ENCODE measurements at places on chromosomes 3 and 15.

- peaks cover 3% of the 10 kb centered on the region for H3K4me1 ChIP-seq
Measured at GRCh38 chr3:123396171-123397049, 52.5 kb downstream of the ADCY5 start.

- H3K4me3 ChIP-seq, result no peak overlapping the region
- H3K27ac ChIP-seq, result no peak overlapping the region
- DNase-seq, result no peak
- peaks cover 7% of the 10 kb centered on the region for H3K36me3 ChIP-seq
- H3K27me3 ChIP-seq, result no peaks in the 10 kb centered on the region
Measured at GRCh38 chr3:31985831-31986230, 4.3 kb downstream of the ZNF860 start.

GRCh38 chr15:34147371-34148140 is 45.7 kb downstream of the PGBD4 start:
- H3K27me3 ChIP-seq, result no peaks in the 10 kb centered on the region
- H3K4me3 ChIP-seq, result no peak overlapping the region
- no peak for DNase-seq
- H3K36me3 ChIP-seq, result peaks cover 29% of the 10 kb centered on the region
- no peaks in the 10 kb centered on the region for H3K4me1 ChIP-seq

- H3K36me3 ChIP-seq, result no peaks in the 10 kb centered on the region
- no peak overlapping the region for H3K27ac ChIP-seq
- H3K27me3 ChIP-seq, result no peaks in the 10 kb centered on the region
- peak; percentile 57 for DNase-seq
Measured at GRCh38 chr3:127063916-127064315, 81.0 kb downstream of the PLXNA1 start.

GRCh38 chr3:18868911-18869689 is 279.2 kb upstream of the KCNH8 start:
- DNase-seq, result no peak
- no peaks in the 10 kb centered on the region for H3K4me1 ChIP-seq
- no peak overlapping the region for H3K4me3 ChIP-seq
- H3K27me3 ChIP-seq, result no peaks in the 10 kb centered on the region

DNA sequence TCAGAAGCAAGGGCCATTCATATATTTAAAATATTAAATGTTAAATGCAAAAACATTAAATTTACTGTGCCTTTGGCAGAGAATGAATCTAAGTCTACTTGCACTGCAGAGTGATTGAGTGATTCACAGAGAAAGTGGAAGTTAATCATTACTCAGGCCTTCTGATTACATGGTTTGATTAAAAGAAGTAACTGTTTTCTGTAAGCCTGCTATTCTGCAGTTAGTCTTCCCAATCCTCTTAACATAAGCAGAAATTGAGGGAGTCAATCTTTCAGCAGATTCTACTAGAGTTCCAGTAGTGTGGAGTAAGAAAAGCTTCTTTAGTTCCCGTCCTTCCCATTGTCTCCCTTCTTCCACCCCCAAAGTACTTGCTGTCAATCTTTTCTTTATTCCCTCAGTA is 1.5 kb downstream of the NLGN1 start:
- no peaks in the 10 kb centered on the region for H3K36me3 ChIP-seq
- H3K27me3 ChIP-seq, result peaks cover 8% of the 10 kb centered on the region
- H3K4me3 ChIP-seq, result no peak overlapping the region
- no peak for DNase-seq
- peaks cover 2% of the 10 kb centered on the region for H3K4me1 ChIP-seq
- H3K27ac ChIP-seq, result no peak overlapping the region

GRCh38 chr3:189637750-189638149 is 6.6 kb downstream of the TP63 start:
- H3K4me1 ChIP-seq, result no peaks in the 10 kb centered on the region
- no peak overlapping the region for H3K4me3 ChIP-seq
- H3K27ac ChIP-seq, result no peak overlapping the region
- DNase-seq, result no peak
- no peaks in the 10 kb centered on the region for H3K27me3 ChIP-seq

GRCh38 chr15:25682340-25682739 is 180.8 kb downstream of the ATP10A start:
- H3K27me3 ChIP-seq, result no peaks in the 10 kb centered on the region
- no peak for DNase-seq
- H3K4me3 ChIP-seq, result no peak overlapping the region

DNA sequence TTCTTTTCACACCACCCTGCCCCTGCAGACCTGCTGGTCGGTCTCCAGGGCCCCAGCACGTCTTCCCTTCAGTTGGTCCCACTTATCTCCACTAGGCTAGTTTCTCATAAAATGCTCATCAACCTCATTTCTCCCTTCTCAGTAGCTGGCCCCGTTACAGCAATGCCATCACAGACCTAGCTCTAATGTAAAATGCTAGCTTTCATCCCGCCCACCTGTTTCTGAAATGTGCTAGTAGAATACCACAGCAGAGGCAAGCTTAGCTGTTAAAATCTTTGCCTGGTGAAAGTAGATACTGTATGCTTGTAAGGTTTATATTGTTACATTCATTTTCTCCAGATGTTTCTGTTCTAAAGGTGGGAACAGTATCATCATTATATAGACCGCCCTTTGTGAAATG is 13.1 kb downstream of the MKRN2OS start:
- H3K4me3 ChIP-seq, result no peak overlapping the region
- no peaks in the 10 kb centered on the region for H3K36me3 ChIP-seq
- H3K4me1 ChIP-seq, result no peaks in the 10 kb centered on the region
- DNase-seq, result no peak
- no peak overlapping the region for H3K27ac ChIP-seq

- no peak overlapping the region for H3K27ac ChIP-seq
- no peaks in the 10 kb centered on the region for H3K27me3 ChIP-seq
- no peak overlapping the region for H3K4me3 ChIP-seq
- H3K36me3 ChIP-seq, result no peaks in the 10 kb centered on the region
- H3K4me1 ChIP-seq, result peaks cover 7% of the 10 kb centered on the region
Measured at GRCh38 chr15:63944681-63944955, 101.7 kb downstream of the DAPK2 start.

DNA sequence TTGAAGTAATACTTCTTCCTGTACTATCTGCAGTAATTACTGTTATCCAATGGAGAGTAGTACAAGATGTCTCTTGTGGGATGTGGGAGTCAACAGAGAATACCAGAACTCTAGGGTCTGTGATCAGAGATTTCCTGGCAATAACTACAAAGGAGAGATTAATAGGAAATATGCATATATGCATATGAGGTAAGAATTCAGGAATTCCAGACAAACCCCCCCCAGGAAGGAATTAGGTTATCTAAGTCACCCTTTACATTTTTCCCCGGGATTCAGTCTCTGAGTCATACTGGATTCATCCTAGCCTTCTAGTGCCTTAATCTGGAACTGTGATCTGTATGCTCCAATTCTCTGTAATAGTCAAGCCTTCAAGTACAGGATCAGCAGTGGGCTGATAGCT is 49.4 kb downstream of the GTF2E1 start:
- peaks cover 4% of the 10 kb centered on the region for H3K4me1 ChIP-seq
- no peaks in the 10 kb centered on the region for H3K36me3 ChIP-seq
- no peak overlapping the region for H3K4me3 ChIP-seq

DNA sequence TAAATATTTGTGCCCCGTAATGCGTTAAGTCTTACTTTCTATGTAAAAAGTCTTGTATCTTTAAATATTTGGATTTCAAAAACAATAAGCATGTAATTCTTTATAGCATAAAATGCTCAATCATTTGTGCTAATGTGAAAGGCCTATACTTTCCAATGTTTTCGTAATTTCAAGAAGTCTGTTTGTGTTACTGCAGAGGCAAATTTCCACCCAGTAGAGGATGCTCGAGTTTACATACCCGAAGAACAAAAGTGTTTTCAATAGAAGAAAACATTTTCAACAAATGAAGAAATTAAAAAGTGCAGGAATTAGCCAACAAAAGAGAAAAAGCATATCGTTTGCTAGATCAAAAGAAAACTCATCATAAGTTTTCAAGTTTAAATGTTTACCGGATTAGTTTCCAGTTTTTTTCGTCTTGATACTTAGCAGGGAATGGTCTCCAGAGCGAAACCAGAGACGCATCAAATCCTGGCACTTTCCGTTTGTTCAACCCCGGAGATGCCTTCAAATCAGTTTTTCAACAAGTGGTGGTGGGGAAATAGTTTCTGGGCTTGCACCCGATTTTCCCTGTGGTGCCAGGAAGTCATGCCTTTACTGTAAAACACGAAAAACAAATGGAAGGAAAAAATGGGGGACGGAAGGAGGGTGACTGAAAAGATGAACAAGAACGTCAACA is 1.0 kb downstream of the CGGBP1 start:
- H3K4me1 ChIP-seq, result no peaks in the 10 kb centered on the region
- no peaks in the 10 kb centered on the region for H3K27me3 ChIP-seq
- H3K4me3 ChIP-seq, result peak overlapping the region; percentile 96
- H3K36me3 ChIP-seq, result peaks cover 6% of the 10 kb centered on the region

DNA sequence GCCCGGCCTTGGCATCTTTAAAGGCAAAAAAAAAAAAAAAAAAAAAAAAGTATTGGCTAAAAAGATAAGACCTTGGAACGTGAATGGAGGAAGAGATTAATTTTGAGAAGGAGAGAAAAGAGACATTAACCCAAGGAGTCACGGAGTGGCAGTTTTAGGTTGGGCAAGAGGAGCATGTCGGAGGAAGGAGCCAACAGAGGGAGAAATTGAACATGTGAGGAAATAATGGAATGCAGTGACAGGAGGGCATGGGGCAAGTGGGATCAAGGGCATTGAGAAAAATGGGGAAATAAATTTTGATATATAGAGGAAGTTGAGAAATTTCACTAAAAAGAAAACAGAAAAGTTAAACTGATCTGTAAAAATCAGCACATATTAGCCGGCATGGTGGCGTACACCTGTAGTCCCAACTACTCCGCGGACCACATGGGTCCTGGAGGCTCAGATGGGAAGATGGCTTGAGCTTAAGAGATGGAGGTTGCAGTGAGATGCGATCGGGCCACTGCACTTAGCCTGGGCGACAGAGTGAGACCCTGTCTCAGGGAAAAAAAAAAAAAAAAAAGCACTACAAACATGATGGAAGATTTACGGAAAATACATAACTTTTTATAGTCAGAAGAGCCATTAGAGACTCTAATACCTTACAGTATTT is 1.2 kb downstream of the HAUS2 start:
- H3K27me3 ChIP-seq, result no peaks in the 10 kb centered on the region
- no peaks in the 10 kb centered on the region for H3K36me3 ChIP-seq
- DNase-seq, result no peak

- DNase-seq, result no peak
- no peaks in the 10 kb centered on the region for H3K27me3 ChIP-seq
- H3K4me1 ChIP-seq, result no peaks in the 10 kb centered on the region
- H3K36me3 ChIP-seq, result no peaks in the 10 kb centered on the region
Measured at GRCh38 chr3:118942195-118942594, 92.5 kb downstream of the IGSF11 start.

DNA sequence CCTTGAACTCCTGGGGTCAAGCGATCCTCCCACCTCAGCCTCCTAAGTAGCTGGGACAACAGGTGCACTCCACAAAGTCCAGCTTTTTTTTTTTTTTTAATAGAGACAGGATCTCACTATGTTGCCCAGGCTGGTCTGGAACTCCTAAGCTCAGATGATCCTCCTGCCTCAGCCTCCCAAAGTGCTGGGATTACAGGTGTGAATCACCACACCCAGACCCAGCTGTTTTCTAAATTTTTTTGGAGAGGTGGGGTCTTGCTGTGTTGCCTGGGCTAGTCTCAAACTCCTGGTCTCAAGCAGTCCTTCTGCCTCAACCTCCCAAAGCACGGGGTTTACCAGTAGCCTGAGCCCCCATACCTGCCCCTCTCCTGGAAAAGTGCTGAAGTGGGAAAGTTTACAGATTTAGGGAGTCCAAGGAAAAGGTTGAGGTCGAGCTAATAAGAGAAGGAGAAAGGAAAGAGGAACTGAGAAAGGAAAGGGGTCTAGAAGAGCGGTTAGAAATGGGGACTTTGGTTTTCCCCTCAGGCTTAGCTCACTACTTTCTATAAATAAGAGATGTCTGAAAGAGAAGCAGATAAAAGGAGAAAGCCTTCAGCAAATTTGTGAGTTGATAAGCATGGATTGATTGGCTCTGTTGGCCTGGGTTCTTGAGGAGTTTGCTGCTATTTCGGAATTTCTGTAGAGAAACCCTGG is 23.6 kb downstream of the UBE2E1 start:
- no peaks in the 10 kb centered on the region for H3K27me3 ChIP-seq
- H3K4me3 ChIP-seq, result no peak overlapping the region
- no peaks in the 10 kb centered on the region for H3K36me3 ChIP-seq
- H3K27ac ChIP-seq, result no peak overlapping the region
- DNase-seq, result no peak
- H3K4me1 ChIP-seq, result no peaks in the 10 kb centered on the region

DNA sequence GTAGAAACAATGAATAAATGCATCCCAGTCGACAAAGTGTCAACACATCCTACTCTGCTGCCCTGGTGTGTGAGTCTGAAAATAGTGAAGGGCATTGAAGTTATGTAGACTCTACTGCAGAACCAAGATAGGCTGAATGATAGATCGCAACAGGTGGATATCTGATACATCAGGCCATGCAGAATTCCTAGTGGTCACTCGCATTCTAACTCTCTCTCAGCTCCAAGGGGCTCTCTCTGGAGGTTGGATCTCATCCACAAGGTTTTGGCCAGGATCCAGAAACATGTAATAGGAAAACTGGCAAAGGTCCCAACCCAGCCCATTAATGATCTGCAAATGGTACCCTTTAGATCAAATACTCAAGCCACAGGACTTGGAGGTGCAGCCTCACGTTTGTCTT is 514.1 kb downstream of the MAGI1 start:
- no peak overlapping the region for H3K27ac ChIP-seq
- H3K4me3 ChIP-seq, result no peak overlapping the region
- no peak for DNase-seq
- no peaks in the 10 kb centered on the region for H3K36me3 ChIP-seq

DNA sequence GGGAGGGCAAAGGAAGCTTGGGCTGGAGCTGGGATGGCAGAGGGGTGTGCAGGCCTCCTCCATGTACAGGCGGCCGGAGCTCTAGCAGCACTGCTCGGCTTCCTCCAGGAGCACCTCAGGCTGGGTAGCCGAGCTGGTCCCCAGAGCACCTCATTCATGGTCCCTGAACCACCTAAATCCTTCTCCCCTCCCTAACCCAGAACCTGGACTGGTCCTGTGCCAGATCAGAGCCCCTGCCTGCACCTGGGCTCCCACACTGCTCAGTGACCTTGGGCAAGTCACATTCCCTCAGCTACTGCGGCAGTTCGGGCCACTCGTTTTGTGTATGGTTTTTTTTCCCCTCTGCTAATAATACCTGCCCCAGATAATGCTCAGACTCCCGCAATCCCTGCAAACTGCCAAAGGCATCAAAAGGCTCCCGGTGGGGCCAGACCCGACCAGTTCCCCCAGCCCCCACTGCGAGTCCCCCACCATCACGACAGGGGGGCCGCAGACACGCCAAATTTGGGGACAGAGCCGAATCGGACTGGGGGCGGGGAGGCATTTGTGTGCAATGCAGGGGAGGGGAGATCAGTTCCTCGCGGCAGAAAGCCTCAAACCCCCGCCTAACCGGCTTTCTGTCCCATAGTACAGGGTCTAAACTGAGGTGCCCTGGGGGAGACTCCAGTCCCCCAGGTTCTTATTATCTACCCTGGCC is 1.3 kb downstream of the SEMA7A start:
- no peak overlapping the region for H3K27ac ChIP-seq
- DNase-seq, result no peak
- peak overlapping the region; percentile 92 for H3K4me3 ChIP-seq

- no peaks in the 10 kb centered on the region for H3K36me3 ChIP-seq
- peaks cover 13% of the 10 kb centered on the region for H3K4me1 ChIP-seq
- DNase-seq, result no peak
- H3K27me3 ChIP-seq, result no peaks in the 10 kb centered on the region
- H3K27ac ChIP-seq, result peak overlapping the region; percentile 50
Measured at GRCh38 chr3:149662240-149662887, 4.5 kb upstream of the WWTR1 start.

GRCh38 chr3:197518881-197519421 is 36.8 kb downstream of the BDH1 start:
- peaks cover 13% of the 10 kb centered on the region for H3K4me1 ChIP-seq
- DNase-seq, result no peak
- no peaks in the 10 kb centered on the region for H3K27me3 ChIP-seq
- no peak overlapping the region for H3K4me3 ChIP-seq
